ENCODE measurements at places on chromosomes 7 and 10.

DNA sequence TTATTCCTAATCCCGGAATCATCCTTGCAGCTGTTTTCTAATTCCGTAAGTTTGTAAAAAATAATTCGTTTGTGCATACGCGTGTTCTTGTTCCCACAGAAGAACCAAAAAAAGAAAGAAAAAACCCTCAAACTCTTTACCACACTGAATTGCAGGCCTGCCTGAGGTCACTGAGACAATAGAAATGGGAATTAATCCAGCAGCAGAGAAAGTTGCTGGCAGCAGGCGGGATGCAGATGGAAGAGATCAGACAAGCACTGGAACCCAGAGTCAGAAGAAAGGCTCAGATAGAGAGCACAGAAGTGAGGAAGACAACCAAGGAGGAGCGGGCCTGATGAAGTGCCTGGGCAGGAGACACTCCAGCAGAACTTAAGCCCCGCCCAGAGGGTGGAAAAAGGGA is 141.5 kb upstream of the VWC2 start:
- no peak for DNase-seq

DNA sequence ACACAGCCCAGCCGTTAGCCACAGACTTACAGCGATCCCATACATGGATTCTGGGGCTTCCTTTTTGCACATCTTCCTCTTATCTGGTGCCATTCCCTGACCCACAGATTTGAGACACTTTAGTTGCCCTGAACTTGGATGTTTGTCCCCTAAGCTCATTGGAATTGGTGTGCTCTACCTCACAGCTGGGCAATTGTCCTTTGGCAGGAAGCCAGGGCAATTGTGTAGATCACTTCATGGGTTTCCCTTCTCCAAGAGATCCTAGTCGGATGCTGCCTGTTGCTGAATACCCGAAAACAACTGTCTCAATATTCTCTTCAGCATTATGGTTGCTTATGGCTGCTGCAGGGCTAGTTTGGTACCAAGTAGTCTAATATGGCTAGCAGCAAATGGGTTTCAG is 470.7 kb upstream of the MKI67 start:
- no peak for DNase-seq

DNA sequence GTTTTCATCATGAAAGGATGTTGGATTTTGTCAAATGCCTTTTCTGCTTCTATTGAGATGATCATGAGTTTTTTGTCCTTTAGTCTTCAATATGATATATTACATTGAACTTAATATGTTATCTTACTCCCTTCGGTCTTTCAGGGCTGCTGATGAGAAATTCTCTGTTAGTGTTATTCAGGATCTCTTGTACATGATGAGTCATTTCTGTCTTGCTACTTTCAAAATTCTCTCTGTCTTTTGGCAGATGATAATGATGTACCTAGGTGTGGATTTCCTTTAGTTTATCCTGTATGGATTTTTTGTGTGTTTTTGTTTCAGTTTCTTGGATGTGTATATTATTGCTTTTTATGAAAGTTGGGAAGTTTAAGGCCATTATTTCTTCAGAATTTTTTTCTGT is 320.9 kb upstream of the NPSR1 start:
- no peak for DNase-seq

DNA sequence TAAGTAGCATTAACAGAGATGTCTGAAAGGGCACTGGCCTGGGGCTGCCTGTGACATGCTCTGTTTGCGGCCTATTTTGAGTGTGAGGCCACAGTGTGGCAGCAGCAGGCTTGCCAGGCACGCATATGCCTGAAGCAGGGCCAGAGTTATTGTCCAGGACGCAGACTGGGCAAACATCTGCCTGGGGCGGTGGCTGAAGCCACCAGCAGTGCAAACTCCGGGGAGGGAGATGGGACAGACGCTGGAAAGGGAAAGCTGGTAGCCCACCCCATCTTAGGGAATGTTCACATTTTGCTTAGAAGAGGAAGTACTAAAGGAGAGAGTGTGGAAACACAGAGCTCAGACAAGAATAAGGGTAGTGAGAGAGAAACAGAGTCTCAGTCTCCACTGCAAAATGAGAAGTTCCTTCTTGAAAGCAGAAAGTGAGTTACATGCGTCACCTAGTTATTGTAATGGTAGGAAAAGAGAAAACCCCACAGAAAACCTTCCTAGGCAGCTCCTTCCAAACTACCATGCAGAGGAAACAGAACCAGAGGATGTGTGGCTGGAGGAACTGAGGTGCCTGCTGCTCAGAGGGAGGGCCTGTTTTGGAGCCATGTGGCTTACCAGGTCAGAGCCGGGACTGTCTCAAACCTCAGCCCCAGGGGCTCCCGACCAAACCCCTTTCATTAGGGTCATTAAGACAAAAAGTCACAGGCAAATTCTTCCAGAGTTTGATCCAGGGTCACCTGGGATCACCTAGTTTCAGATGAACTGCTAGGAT is 14.5 kb downstream of the AKR1B1 start:
- no peak for DNase-seq

DNA sequence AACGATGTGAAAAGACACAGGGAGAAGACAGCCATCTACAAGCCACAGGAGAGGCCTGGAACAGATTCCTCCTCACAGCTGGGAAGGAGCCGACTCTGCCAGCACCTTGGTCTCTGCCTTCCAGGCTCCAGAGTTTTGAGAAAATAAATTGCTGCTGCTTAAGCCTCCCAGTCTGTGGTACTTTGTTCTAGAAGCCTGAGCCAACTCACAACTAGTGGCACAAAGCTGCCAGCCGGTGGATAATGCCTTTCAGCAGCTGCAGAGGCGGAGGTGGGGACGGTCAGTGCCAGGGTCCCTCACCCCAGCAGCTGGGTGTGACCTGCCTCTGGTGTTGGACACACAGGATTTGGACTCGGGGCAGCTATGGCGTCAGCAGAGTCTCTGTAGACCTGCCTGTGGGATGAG is 255.4 kb upstream of the PITRM1 start:
- no peak for DNase-seq

DNA sequence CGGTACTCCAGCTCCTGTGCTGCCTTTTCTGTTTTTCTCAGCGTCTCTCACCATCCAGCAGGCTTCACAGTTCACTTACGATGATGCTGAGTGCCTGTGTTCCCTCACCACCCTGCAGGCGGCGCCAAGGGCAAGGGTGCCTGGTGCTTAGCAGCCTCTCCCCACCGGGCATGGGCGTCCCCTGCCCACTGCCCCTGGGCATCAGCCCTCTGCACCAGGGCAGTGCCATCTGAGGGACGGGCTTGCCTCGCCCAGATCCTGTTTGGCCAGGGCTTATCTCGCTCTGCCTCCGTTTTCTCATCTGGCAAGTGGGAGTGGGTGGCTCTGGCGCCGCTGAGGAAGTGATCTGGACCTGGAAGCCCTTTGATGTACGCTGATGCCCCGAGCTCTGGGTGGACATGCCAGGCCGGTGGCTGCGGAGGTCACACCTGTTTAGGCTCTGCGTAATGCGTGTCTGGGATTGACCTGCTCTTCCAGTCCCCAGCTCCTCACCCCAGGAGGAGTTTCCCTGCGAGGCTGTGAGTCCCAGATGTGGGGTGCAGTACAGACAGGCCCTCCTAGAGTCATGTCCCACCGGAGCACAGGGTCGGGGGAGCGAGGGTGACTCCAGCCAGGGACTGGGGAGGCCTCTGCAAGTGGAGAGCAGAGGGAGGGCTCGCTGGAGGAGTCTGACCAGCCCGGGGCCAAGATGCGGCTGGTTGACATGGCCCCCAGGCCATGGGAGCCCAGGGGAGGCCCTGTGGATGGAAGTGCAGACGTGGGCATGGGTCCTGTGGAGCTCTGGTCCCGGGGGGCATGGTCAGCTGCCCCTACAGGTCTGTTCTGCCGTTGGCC is 11.8 kb downstream of the TTYH3 start:
- DNase-seq = no peak

Measured in stimulated activated CD4-positive, alpha-beta T cell treated with anti-CD3 and anti-CD28 coated beads, Interleukin-2, amount 100 ng/mL, for 24 hours (primary cell).